ENCODE measurements at places on chromosomes 12 and 14.

DNA sequence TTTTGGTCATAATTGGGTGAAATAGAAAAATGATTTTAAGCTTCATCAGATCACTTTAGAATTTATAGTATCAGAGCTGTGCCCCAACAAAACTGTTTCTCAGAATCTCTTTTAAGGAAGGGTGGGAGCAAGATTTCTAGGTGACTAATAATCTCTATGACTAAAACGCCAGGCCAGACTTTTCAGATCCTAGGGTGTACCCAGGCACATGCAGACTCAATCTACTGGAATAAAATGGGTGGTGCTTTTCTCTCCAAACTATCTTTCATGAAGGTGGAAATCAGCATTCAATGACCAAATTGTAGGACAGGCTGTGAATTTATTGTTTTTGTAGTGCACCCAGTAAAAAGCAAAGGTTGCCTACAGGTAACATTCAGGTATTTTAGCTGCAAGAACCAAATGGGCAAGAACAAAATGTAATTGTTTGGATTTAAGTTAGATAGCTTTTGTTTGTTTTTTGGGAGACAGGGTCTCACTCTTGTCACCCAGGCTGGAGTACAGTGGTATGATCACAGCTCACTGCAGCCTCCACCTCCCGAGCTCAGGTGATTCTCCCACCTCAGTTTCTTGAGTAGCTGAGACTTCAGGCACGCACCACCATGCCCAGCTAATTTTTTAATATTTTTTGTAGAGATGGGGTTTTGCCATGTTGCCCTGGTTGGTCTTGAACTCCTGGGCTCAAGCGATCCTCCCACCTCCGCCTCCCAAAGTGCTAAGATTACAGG is 49.5 kb downstream of the PPP2R5C start:
- peak; percentile 38 for DNase-seq

GRCh38 chr12:9180810-9181209 is 27.4 kb downstream of the PZP start:
- no peak for DNase-seq

- no peak for DNase-seq
Measured at GRCh38 chr14:68328509-68328908, 464.4 kb downstream of the ZFP36L1 start.

DNA sequence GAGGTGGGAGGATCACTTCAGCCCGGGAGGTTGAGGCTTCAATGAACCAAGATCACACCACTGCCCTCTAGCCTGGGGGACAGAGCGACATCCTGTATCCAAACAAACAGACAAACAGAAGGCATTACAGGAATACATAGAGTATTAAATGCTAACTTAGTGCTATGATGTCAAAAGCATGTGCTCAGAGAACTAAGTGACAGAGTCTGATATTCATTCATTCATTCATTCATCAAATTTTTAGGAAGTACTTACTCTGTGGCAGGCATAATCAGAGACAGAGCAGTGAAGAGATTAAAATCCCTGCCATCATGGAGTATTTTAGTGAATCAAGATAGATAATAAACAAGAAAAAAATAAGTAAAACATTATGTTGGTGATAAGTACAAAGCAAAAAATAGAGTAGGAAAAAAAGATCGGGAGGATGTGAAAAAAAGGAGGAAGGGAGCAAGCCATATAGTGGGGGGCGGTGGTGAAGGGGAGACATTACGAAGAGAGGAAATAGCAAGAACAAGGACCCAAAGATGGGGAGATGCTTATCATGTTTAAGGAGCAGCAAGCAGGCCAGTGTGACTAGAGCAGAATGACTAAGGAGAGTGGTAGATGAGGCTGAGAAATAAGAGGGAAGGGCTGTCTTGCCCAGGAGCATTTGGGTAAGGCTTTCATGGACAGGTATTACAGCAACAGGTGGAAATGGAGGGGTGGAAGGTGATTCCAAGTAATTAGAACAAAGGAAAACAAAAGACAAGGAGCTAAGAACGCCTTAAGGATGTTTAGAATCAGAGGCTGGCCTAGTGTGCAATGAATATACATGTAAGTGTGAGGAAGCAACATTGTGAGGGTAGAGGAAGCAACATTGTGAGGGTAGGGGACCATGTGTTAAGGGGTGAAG is 2.8 kb downstream of the MAP4K5 start:
- no peak for DNase-seq

- no peak for DNase-seq
Measured at GRCh38 chr14:61751475-61751989, 10.7 kb upstream of the SNAPC1 start.

- DNase-seq, result no peak
Measured at GRCh38 chr12:7161811-7162210, 27.7 kb upstream of the PEX5 start.

DNA sequence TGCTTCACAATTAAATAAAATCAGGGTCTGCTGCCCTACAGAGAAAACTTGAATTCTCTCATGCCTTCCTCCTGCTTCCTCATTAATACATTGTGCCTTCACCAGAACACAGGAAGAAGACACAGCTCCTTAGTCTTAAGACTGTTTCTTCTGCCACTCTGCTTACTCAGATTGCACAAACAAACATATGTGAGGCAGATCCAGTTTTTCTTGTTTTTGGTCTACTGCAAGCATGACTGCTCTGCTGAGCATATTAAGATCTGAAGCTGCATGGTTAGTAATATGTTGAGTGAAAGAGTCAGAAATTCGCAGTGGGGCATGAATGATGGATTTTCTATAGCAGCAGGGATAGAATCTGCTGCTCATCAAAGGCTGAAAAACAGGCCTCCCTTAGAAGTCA is 321.1 kb upstream of the STXBP6 start:
- no peak for DNase-seq

DNA sequence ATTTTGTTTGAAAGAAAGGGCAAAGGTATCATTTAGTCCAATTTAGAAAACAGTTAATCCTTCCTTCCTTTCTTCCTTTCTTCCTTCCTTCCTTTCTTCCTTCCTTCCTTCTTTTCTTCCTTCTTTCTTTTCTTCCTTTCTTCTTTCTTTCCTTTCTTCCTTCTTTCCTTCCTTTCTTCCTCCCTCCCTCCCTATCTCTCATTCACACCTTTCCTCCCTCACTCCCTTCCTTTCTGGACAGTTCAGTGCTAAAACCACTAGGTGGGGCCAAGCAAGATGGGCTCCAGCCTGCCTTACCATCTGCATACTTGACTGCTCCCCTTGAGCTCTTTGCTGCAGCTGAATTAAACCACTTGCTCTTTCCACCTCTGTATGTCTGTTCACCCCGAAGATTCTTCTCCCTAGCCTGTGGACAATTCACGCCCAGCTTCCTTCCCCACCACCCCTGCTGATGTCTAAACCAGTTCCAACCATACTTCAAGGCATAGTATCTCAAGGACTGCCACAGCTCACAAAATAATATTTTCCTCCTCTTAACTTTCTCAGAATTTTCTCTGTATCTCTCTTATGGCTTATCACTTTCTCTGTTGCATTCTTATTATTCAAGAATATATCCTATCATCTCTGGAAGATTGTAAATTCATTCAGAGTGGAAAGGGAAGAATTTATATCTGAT is 78.0 kb downstream of the DBX2 start:
- DNase-seq, result peak; percentile 1

- DNase-seq, result no peak
Measured at GRCh38 chr12:56897844-56898361, 36.3 kb downstream of the SDR9C7 start.

DNA sequence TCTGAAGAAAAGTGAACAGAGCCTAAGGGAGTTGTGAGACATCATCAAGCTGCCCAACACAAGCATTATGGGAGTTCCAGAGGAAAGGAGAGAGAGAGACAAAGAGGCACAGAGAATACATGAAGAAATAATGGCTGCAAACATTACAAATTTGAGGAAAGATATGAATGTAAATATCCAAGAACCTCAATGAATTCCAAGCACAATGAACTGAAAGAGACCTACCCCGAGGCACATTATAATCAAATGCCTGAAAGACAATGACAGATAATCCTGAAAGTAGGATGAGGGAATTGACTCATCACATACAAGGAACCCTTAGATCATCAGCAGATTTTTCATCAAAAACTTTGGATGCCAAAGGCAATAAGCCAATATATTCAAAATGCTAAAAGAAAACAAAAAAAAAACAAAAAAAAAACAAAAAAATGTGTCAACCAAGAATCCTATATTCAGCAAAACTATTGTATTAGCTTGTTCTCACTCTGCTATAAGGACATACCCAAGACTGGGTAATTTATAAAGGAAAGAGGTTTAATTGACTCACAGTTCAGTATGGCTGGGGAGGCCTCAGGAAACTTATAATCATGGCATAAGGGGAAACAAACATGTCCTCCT is 37.8 kb downstream of the BCL2L14 start:
- DNase-seq, result no peak
